Left lung (tissue), 14 donors: ENCODE measurements at places on chromosomes 6 and 20. TPM values are rescaled to one million over a fixed set of nuclear protein-coding genes. Genes with fewer than 3 reads are reported as not detected.

CEP85L gene
- 9.2 TPM for total RNA-seq

ANKRD6 gene
- total RNA-seq = 14.1 TPM

PTK6 gene
- total RNA-seq = 4.5 TPM

HLA-DPB1 gene
- total RNA-seq = 206 TPM

NINL gene
- 9.6 TPM for total RNA-seq

HCRTR2 gene
- total RNA-seq = not detected

MLIP gene
- 0.70 TPM for total RNA-seq

GRCh38 chr20:36235892-36236785 lies at the start of gene AAR2:
TSS of gene AAR2 (plus strand) at chr20:36236478. CDS start at chr20:36239869, 3,391 bp downstream.
- peak within 1 kb of the TSS; percentile 58 for H3K27ac ChIP-seq
- peaks cover 6% of the 10 kb centered on the region for H3K4me1 ChIP-seq
- DNase-seq = peak; percentile 78
- H3K36me3 ChIP-seq = no peaks in the 10 kb centered on the region
- H3K4me3 ChIP-seq = peak within 1 kb of the TSS; percentile 76

DNA sequence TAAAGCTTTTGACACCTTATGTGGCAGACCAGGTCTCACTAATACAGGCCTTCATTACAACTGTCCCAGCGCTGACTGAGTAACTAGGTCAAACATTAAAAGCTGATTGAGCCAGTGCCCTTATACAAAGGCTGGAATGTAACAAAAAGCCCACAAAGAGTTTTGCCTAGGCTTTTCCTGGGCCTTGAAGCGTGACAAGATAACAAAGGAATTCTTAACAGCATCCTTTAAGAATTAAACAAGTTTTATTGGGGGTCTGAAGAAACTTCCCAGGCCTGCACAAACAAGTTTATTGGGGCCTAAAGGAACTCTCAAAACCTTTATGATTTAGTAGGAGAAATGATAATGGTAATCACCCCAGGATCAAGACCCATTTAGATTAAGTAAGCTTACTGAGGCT lies 267.6 kb upstream of the FAM83B start:
- no peak overlapping the region for H3K4me3 ChIP-seq
- no peak for DNase-seq
- H3K27me3 ChIP-seq = no peaks in the 10 kb centered on the region
- no peaks in the 10 kb centered on the region for H3K36me3 ChIP-seq
- H3K27ac ChIP-seq = no peak overlapping the region

DNA sequence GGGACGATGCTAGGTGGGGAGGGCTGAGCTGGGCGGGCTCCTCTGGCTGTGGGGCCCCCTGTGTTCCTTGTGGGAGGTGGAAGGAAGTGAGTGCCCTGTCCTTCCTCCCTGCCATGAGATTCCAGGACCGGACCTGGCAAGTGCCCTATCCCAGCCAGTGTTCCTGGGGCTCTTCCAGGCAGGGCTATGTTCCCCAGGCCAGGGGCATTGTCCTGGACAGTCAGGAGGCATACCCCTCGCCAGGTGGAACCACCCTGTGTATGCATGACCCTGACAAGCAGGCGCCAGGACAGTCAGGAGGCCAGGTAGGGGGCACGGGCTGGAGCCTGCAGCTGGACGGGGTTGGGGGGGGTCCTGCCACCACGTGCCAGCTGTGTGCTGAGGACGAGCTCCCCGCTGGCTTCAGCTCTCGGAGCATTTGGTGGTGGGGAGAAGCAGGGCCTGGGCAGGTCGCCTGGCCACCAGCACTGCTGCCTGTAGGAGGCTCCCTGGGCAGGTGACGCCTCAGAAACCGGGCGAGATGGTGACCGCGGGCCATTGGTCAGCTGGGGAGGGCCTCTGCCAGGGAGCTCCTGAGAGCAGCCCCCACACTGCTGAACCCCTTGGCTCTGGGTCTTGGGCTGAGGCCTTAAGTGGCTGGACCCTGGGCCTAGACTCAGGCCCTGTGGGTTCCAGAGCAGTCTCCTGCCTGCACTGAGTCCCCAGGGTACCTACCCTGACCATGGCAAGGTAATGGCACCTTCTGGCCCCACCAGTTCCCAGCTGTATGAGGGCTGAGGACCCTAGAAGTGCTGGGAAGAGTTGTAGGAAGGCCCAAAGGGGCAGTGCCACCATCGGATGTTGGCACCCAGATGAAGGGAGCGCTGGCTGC lies 694 bp downstream of the SLC17A9 start:
- peak overlapping the region; percentile 16 for H3K4me3 ChIP-seq
- DNase-seq = no peak
- peak overlapping the region; percentile 86 for H3K27ac ChIP-seq
- peaks cover 38% of the 10 kb centered on the region for H3K36me3 ChIP-seq

DNA sequence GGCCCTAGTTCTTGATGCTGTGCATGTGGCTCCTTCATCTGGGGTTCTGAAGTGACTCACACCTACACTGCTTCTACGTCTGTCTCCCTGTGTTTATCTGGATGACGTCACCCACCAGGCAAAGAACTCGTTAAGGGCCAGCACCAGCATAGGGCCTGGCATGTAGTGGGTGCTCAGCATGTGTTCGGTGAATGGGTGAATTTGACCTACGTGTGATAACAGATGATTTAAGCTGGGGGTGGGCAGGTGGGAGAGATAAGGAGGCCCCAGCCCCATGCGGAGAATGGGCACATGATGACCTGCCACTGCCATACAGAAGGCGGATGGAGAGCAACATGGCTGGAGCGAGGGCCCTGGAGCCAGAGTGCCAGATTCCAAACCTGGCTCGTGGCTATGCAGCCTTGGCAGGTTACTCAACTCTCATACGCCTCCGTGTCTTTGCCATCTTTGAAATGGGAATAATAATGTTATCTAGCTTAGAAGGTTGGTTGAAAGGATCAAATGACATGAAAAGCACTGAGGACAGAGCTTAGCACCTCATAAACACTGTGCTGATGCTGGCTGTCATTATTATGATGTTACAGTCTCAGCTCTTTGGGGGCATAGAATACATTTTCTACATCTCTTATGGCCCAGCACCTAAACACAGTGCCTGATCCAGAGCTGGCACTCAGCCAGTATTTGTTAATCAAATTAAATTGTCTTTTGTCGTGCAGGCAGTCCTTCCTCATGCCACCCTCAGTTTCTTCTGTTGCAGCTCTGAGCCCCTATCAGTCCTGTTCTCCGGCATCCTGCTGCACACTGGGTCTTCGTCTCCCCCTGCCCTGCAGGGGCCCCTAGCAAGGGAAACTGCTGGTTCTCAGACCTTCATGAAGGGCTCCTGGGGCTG lies 39.6 kb downstream of the VEGFA start:
- H3K4me1 ChIP-seq = no peaks in the 10 kb centered on the region
- no peaks in the 10 kb centered on the region for H3K27me3 ChIP-seq
- H3K27ac ChIP-seq = no peak overlapping the region
- peak; percentile 35 for DNase-seq
- no peaks in the 10 kb centered on the region for H3K36me3 ChIP-seq
- H3K4me3 ChIP-seq = no peak overlapping the region

DNA sequence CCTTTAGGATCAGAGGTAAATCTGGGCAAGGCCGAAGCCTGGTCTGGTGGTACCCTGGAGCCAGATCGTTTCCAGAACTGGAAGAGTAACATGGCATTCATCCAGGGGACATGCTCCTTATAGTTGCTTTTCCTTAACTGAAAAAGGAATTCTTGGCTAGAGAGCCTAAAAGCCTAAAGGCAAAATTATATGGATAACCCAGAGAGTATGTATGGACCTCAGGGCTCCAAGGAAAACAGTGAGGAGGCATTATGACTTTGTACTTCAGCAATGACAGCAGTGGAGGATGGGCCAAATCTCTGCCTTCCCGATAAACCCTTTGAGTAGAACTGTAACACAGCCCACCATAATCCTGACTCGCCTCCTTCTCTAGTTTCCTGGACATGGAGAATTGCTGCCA lies 29.3 kb downstream of the ARHGAP18 start:
- no peak for DNase-seq
- H3K27ac ChIP-seq = peak overlapping the region; percentile 43
- H3K36me3 ChIP-seq = no peaks in the 10 kb centered on the region
- peaks cover 46% of the 10 kb centered on the region for H3K4me1 ChIP-seq
- no peaks in the 10 kb centered on the region for H3K27me3 ChIP-seq

GRCh38 chr6:129685662-129686031 lies 24.3 kb downstream of the ARHGAP18 start:
- H3K36me3 ChIP-seq = no peaks in the 10 kb centered on the region
- DNase-seq = no peak
- H3K27ac ChIP-seq = peak overlapping the region; percentile 87
- no peak overlapping the region for H3K4me3 ChIP-seq
- peaks cover 99% of the 10 kb centered on the region for H3K4me1 ChIP-seq
- no peaks in the 10 kb centered on the region for H3K27me3 ChIP-seq

DNA sequence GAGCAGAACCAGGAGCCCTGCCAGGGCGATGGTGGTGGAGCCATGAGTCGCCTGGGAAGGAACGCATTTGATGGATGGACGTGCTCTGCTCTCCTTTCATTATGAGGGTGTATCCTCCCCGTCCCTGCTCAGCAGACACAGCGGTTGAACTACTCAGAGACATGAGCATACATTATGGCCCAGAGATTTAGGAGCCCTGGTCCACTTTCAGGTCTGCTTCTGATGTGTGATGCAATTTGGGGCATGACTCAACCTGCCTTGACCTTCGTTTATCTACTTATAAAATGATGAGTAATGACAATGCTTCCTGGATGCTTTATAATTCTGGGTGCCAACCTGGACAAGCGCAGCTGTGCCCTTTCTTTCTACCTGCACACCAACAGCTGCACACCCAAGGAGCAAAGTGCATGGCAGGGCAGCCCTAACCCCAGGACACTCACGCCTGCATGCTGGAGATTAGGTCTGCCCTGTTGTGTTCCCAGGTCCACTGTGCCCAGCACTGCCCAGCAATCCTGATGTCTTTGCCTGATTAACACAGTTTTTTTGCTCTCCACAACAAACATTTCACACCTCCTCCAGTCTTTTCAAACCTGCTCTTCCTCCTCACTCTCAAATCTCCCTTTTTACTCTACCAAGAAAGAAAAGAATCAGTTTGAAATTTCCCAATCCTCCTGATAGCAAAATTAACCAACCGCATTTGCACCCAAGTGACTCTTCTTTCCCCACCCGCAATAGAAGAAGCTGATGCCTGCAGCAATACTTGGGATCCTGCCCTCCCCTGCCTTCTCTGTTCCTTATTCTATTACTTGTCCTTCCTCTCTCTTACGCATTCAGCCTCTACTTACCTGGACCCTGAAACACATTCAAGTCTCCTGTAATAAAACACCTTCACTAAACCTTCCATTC lies 81.2 kb downstream of the EZR start:
- H3K4me1 ChIP-seq = no peaks in the 10 kb centered on the region
- no peaks in the 10 kb centered on the region for H3K36me3 ChIP-seq
- no peak for DNase-seq
- no peak overlapping the region for H3K27ac ChIP-seq
- H3K4me3 ChIP-seq = no peak overlapping the region

DNA sequence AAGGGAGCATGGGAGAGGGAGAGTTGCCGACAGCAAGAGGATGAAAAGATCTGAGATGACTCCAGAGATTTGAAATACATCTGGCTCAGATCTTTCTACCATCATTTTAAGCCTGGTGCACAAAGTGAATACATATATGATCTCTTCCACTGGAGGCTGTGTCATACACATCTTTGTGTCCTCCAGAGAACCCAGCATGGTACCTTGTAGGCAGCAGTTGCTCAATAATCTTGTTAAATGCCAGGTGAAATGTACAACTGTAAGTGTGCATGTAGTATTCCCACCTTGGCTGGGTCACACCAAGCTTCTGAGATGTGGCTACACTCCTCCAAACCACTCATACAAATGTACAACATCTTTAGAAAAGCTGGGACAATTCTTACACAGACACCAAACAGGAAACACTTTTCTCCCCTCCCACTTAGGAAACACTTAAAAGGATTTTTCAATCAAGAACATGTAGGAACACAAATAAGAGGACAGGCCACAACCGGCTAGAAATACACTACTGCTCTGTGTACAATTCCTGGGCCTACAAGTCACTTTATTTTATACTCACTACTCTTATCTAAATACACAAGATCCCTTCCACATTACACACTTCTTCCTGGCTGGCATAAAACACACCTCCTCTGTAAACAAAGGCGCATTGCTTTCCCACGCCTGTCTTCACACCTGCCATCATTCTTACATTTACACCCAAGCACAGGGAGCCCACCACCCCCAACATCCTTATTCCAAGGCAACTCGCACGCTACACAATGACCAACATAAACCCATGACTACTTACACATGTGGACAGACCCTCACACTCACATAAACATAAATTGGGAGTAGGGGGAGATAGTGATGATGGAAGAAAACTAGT lies 3.8 kb upstream of the IER3 start:
- no peaks in the 10 kb centered on the region for H3K36me3 ChIP-seq
- H3K4me1 ChIP-seq = peaks cover 77% of the 10 kb centered on the region
- no peaks in the 10 kb centered on the region for H3K27me3 ChIP-seq
- no peak for DNase-seq
- H3K27ac ChIP-seq = peak overlapping the region; percentile 50

- no peak overlapping the region for H3K27ac ChIP-seq
- H3K27me3 ChIP-seq = no peaks in the 10 kb centered on the region
- no peak overlapping the region for H3K4me3 ChIP-seq
- H3K36me3 ChIP-seq = no peaks in the 10 kb centered on the region
- no peaks in the 10 kb centered on the region for H3K4me1 ChIP-seq
Observed at GRCh38 chr6:113576310-113576709, 280.8 kb upstream of the MARCKS start.

DNA sequence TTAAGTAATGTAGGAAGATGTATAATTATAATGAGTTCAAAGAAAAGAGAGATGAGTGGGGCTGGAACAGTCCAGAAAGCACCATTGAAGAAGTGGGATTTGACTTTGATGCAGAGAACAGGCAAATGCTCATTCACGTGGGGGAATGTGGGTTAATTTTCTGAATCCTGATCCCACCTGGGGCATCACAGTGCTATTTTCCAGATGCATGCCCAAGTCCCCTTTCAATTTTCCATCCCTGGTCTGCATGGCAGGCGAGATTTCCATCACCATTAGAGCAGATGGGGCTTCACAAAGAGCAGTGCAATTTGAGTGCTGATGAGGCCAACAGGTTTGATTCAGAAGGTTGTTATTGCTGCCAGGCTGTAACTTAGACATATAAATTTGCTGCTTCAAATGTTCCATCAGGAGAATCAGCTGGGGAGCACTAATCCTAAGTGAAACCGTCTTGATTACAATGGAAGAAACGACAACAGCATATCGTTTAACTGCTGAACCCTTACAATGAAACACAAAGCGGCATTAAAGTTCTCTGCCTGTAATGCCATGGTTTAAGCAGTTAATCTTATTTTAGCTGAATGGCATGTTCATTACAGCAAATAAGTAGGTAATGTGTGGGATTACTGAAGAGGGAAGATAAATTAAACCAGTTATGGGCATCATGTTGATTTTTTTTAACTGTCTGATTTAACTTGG lies 45.2 kb downstream of the OSTM1 start:
- H3K27me3 ChIP-seq = no peaks in the 10 kb centered on the region
- no peak for DNase-seq
- H3K4me1 ChIP-seq = no peaks in the 10 kb centered on the region

- H3K36me3 ChIP-seq = no peaks in the 10 kb centered on the region
- H3K4me1 ChIP-seq = no peaks in the 10 kb centered on the region
- DNase-seq = no peak
- H3K4me3 ChIP-seq = no peak overlapping the region
- H3K27me3 ChIP-seq = peaks cover 14% of the 10 kb centered on the region
- H3K27ac ChIP-seq = no peak overlapping the region
Observed at GRCh38 chr6:33975661-33976436, 170.0 kb downstream of the GRM4 start.
